ENCODE measurements at places on chromosomes 4 and X. TPM values are rescaled to one million over a fixed set of nuclear protein-coding genes. Genes with fewer than 3 reads are reported as not detected.

Gene MAGEE1
- 2.2 TPM for total RNA-seq

Gene FRMPD4
- total RNA-seq = not detected

Gene OTC
- not detected for total RNA-seq

Gene HELQ
- total RNA-seq = 14.6 TPM

Gene IL21
- total RNA-seq = 0.12 TPM
